ENCODE measurements at places on chromosomes 12 and 14.

- DNase-seq = no peak
These were observed 91.5 kb downstream of the ESR2 start for GRCh38 chr14:64202716-64203115.

GRCh38 chr14:77041881-77042545, 13.5 kb upstream of the IRF2BPL start:
- DNase-seq = no peak

- DNase-seq = no peak
These were observed 22.0 kb downstream of the SLC25A21 start for GRCh38 chr14:37150414-37150813.

DNA sequence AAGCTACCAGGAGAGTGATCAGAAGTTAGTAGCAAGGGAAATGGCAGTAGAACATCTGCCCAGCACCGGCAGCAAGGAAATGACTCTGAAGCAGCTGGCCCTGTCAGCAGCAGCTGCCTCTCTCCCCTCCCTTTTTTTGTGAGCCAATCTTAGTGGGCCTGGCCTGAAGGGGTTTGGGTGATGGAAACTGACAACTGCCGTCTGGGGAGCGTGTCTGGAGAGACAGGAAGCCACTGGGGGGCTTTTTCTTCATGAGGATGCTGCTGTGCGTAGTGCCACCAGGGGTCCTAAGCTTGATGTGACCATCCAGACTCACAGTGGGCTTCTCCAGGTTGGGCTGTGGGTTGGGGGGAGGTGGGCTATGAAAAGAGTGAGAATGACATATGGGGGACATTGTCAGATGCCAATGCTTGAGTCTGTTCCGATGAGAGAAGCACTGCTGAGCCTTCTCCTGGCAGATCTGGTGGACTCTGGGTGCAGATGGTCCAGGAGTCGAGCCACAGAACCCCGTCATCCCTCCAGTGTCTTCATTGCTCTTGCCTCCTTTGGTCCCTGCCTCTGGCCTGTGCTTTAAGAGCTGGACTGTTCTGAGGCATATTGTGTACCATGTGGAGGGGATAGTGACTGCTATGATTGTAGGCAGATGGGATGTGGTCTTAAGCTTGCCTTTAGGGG, 87.6 kb upstream of the HIF1A start:
- DNase-seq = no peak

DNA sequence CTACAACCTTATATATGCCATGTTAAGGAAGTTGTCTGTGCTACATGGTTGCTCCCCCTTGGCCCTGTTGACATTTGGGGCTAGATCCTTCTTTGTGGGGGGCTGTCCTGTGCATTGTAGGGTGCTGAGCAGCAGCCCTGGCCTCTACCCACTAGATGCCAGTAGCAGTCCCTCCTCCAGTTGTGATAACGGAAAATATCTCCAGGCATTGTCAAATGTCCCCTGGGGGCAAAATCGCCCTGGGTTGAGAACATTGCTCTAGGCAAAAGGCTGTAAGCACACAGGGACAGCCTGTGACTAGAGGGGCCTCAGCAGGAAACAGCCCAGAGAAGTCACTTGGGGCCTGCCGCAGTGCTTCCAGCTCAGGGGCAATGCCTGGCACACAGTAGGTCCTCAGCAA, 1100.3 kb downstream of the BCL11B start:
- no peak for DNase-seq

GRCh38 chr14:35193161-35193560, 70.8 kb downstream of the PRORP start:
- DNase-seq = no peak

GRCh38 chr12:29616664-29617406, 119.3 kb upstream of the OVCH1 start:
- DNase-seq = peak; percentile 26
